Right atrium auricular region (tissue), 2 donors: ENCODE measurements at places on chromosomes 2 and 18. TPM values are rescaled to one million over a fixed set of nuclear protein-coding genes. Genes with fewer than 3 reads are reported as not detected.

PFN4 gene
- total RNA-seq = 0.39 TPM

HTRA2 gene
- total RNA-seq = 27.3 TPM

SPHKAP gene
- total RNA-seq = 23.5 TPM

ZFAND2B gene
- total RNA-seq = 31.5 TPM

HAAO gene
- total RNA-seq = 2.6 TPM

CD8A gene
- 0.52 TPM for total RNA-seq

FBXO15 gene
- 0.30 TPM for total RNA-seq

IL36RN gene
- not detected for total RNA-seq

KIAA2012 gene
- not detected for total RNA-seq
